ENCODE measurements at places on chromosomes 6 and 20.

- DNase-seq, result no peak
Observed at GRCh38 chr6:39223555-39223954, 5.7 kb downstream of the KCNK5 start.

DNA sequence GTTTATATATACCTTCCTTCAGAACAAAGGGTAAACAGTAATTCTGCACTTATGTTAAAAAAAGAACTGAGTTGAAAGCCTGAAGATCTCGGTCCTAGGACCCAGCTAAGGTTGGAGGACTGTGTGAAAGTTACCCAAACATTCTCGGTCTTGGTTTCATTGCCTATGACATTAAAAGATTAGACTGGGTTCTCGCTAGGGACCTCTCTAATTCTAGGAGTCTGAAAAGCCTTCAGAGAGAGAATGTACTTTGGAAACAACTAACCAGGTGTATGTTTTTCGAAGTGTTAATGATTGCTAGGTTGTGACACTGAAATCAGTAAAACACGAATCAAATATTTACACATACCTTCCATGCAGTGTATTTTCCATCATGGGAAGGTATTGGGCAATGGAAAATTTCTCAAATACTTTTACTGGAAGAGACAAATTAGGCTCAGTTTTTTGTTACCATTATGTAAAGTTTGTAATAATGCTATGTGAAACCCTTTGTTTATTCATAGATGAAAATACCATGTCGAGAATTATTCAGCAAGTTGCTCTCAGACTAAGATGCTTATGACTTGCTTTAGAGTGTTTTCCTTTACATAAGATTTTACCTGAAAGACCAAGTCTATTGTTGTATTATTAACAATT lies 113.7 kb upstream of the LOC128125822 start:
- no peak for DNase-seq

DNA sequence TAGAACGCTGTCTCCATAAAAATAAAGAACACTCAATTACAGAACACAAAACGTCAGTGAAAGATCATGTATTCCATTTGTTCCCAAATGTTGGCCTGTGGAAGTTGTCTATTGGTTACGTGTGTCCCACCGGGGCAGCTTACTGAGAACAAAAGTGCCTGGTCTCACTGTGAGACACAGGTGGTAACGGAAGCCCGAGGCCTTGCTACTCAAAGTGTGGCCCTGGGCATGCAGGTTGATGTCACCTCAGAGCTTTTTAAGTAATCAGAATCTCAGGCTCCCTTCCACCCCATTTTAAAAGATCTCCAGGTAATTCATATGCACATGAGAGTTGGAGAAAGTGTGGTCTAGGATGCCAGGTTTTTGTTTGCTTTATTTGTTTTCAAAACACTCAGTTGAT lies 422.5 kb upstream of the OPRM1 start:
- peak; percentile 22 for DNase-seq

GRCh38 chr20:57412347-57413029 lies 21.3 kb downstream of the RBM38 start:
- DNase-seq, result no peak

- DNase-seq, result no peak
Observed at GRCh38 chr6:7701212-7701834, 24.6 kb upstream of the BMP6 start.

DNA sequence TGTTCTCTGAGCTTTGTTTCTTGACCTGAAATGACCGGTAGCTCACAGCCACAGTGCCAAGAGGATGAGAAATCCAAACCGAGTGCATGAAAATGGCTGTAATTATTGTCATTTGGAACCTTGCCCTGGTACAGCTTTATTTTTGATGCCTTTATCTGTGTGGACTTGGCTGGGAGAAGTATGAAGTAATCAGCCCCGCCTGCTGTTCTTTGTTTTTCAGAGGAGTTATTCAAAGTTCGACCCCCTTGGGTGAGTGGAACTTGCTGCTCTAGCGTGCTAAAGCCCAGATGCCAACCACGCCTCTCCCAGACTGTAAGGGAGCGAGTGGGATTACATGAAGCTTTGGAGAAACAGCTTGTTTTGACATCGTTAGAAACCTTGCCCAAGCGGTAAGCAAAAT lies 48.3 kb downstream of the ECT2L start:
- no peak for DNase-seq

GRCh38 chr20:51100617-51101016 lies 77.7 kb upstream of the KCNG1 start:
- DNase-seq, result no peak

- no peak for DNase-seq
Observed at GRCh38 chr6:105510746-105511145, 107.9 kb upstream of the PREP start.

GRCh38 chr6:148548065-148548748 lies 198.6 kb upstream of the UST start:
- DNase-seq, result no peak

- DNase-seq, result no peak
Observed at GRCh38 chr6:3280866-3281465, 22.2 kb downstream of the PSMG4 start.

DNA sequence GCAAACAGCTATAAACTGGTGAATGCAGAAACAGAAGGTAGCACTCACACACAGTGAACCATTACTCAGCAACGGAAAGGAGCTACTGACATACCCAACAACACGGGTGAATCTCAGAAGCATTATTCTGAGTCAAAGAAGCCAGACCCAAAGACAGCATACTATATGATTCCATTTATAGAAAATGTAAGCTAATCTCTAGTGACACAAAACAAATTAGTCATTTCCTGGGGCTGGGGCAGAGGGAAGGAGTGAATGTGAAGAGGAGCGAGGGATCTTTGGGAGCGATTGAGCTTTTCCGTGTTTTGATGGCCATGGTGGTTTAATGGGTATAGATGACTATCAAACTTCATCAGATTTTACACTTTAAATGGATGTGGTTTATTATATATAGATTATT lies 614.6 kb downstream of the DHX35 start:
- DNase-seq, result no peak

GRCh38 chr6:120700001-120700400 lies 634.3 kb downstream of the TBC1D32 start:
- DNase-seq, result no peak

DNA sequence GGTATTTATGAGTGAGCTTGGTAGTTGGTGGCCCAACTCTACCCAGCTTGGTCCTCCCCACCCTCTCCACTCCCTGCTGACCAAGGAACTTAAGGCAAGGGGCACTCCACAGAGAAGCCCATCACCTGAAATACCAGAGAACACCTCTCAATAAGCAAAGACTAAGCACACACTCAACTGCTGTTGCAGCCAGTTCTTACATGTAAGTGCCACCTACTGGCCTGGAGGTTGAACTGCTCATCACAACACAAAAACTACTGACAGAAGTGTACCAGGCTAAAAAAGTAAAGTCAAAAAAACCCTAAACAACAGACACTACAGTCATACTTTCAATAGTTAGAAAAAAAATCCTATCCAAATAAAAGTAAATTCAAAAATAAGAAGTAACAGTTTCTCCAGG lies 146.2 kb downstream of the FAM83B start:
- DNase-seq, result peak; percentile 11

GRCh38 chr6:56764081-56764566 lies 121.4 kb upstream of the DST start:
- DNase-seq, result no peak

- DNase-seq, result no peak
Observed at GRCh38 chr6:3850451-3851203, 1.5 kb downstream of the FAM50B start.

- no peak for DNase-seq
Observed at GRCh38 chr20:14505476-14505875, 168.1 kb upstream of the FLRT3 start.

DNA sequence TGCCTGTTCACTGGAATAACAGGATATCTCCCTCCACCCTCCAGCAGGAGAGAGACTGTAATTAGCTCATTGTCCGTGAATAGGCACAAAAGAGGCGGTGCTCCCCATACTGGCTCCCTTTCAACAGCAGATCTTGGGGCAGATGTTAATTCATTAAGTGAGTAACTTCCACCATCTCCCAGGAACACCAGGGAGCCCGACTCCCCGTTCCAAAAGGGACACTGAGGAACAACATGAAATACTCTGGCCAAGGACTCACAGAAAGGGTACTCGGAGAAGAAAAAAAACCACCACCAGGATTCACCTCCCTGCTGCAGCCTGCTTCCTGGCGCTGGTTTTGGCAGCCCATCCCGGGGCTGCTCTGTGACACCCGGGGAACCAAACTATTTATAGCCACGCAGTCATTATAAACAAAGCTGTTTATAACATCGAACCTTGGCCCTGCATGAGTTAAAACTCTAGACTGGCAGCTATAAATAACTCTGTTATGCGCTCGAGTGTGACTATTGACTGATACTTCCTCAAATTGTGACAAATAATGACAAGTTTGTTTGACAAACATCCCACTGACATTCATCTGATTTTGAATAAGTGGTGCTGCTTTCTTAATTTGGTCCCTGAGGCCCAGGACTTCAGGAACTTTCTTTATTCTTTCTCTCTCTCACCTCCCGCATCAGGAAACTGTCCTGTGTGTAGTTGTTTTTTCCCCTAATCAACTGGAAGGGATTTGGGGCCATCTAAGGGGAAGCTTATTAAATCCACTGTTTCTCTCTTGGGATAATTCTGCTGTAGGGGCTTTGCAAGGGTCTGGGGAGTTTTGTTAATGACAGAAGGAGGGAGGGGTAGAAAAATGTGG lies 521.6 kb downstream of the CD83 start:
- DNase-seq, result no peak

DNA sequence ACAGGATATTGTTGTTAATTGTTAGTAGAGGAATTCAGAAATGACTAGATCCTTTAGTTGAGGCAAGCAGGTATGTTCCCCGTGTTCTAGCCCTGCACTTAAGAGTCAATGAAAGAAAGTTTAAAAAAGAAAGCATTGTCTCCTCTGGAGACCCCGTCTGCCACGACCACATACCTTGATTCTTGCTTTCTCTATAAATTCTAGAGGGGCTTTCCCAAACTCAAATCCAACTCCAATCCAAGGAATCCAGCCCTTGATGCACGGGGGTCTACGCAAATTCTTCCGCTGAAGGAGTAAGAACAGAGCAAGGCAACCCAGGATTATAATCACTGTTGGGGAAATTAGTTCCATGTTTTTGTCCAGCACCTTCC lies 401 bp downstream of the CYP39A1 start:
- DNase-seq, result no peak

- DNase-seq, result no peak
Observed at GRCh38 chr20:37850036-37850592, 52.8 kb upstream of the VSTM2L start.

DNA sequence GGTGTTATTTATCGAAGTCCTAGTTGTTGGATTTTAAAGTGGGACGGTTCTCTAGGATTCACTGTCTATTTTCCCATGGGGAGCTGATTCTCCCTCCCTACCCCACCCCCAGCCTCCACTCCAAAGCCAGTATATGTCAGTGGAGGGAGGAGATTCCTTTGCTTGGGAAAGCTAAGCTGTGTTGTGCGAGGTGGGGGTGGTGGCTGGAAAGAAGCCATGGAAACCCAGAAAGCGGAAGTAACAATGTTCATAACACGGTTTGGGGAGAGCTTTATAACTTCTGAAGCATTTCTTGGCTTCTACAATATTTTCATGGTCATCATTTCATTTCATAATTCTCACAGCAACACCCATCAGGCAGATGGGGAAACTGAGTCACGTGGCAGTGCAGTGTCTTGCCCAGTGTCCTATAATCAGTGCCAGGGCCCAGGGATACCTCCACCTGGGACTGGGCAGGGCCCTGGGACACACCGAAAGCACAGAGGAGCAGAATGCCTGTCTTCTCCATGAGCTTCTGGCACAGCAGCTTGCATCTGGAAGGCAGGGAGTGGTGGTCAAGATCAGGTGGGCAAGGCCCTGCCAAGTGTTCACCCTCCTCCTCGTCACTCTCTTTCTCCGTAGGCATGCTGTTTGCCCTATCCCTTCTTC lies 4.5 kb downstream of the SUN5 start:
- no peak for DNase-seq

GRCh38 chr6:169974663-169975062 lies 223.2 kb downstream of the ERMARD start:
- no peak for DNase-seq

DNA sequence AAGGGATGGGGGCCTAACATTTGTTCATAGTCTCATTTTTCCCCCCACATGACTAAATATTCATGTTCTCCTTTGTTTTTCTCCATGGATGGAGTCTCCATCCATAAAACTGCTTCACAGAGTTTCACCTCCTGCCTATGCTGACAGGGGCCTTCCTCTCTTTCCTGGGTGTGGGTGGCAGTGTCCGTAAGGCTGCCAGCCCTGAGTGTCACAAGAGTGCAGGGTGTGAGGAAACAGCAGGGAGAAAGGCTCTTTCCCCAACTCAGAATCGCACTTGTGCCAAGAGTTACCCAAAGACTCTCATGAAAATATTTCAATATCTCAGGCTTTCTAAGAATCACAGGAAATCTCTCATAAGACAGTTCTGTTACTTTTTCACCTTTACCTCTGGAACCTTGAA lies 346.2 kb upstream of the MMS22L start:
- DNase-seq, result no peak

DNA sequence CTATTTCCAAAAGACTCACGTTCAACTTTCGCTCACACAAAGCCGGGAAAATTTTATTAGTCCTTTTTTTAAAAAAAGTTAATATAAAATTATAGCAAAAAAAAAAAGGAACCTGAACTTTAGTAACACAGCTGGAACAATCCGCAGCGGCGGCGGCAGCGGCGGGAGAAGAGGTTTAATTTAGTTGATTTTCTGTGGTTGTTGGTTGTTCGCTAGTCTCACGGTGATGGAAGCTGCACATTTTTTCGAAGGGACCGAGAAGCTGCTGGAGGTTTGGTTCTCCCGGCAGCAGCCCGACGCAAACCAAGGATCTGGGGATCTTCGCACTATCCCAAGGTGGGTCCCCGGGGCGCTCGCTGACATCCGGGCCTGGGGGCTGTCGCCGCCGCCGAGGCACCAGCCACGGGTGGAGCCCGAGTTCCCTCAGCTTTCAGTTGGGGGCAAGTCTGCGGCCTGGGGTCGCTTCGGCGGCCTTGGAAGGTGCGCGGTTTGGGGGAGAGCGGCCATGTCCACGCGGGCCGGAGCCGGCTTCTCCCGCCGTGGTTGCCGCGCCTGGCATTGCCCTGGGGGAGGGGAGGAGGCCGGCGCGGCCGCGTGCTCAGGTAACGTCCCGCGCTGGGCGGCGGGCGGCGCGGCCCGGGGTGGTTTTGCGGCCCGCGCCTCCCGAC lies 429 bp downstream of the AMD1 start:
- no peak for DNase-seq

GRCh38 chr6:85705220-85705619 lies 62.5 kb upstream of the SYNCRIP start:
- no peak for DNase-seq

DNA sequence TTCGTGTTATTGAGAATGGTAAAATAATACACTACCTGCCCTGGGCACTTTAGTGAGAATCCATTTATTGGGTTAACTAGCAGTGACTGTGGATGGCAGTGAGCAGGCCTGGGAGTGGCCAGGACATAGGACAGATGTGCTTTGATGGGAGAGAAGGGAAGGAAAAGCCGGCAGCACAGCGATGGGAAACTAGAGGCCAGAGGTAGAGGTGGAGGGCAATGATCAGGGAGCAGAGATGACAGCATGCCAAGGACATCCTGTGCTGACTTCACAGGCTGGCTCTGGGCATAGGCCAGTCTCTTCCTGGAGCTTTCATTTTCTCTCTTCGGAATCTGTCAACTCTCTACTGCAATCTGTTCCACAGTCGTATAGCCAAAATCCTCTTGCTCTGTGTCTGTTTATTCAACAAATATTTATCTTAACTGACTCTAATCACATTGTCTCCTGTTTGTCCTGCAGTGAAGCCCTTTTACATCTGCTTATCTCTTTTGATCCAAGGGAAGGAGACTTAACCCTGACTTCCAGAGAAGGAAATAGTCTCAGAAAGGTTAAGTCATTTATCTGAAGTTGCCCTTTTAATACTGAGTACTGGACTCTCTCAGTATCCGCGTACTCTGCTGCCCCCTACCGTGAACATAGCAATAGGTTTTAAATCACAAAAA lies 18.4 kb upstream of the MMP24 start:
- DNase-seq, result peak; percentile 73

Data from iPS DF 6.9 (cell line).